Activated naive CD4-positive, alpha-beta T cell treated with Interleukin-2 at 50 U/mL for 16 hours (primary cell): ENCODE measurements at places on chromosomes 2 and 18.

GRCh38 chr18:22238681-22239080 is 69.3 kb downstream of the GATA6 start:
- DNase-seq: no peak

DNA sequence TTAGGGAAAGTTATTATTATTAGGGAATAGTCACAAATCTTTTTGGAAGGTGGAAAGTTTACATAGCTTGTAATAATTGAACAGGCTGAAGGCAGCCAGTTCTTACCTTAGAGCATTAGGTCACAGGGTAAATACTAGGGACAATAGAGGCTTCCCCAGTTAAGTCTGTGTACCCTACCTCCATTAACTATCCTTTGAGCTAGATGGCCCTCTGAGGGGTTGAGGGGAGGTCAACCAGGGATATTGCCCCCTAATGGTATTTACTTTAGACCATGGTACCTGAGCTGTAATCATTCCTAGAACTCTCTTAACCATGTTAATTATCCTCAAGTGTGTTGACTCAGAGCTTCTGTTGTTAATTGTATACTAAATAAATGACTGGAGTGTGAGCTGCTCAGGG is 120.5 kb upstream of the SCN7A start:
- DNase-seq: no peak

GRCh38 chr2:143726151-143726845 is 597.1 kb downstream of the ARHGAP15 start:
- no peak for DNase-seq

GRCh38 chr2:105102963-105103421 is 65.1 kb downstream of the MRPS9 start:
- no peak for DNase-seq

- no peak for DNase-seq
Measured at GRCh38 chr2:238159071-238159539, 335 bp downstream of the ERFE start.

DNA sequence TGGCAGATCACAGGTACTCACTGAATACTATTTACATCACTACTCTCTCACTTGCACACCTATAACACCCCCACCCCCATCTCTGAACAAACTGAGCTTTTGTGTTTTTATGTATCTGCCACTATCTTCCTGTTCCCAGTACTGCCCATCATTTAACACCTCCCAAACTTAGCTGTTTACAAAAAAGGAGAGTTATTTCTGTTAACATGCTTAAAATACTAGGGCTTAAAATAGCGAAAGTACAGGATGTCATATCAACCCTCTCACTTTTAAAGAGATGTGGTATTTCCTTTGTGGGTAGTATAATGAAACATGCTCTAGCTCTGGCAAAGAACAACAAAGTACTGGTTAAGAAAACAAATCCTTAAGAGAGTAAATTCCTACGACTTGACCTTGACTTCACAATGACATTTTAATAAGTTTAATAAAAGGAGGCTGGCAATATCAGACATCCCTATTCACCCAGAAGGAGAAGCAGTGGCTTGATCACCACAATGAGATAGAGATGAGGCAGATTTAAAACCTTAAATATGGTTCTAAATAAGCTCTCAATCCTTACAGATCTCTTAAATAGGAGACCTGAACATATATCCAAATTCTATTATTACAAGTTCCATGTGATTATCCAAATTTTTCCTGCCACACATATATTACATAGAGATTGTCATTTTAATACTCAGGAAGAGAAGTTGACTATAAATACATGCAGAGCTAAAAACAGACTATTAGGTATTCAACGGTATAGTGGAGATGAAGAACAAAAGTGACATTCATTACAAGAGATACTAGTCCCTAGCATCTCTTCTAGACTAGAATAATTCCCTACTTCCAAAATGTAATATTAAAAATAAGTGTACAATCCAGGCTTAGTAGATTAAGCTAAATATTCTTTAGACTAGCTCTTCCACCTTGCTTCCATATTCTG is 36.9 kb downstream of the TRAK2 start:
- no peak for DNase-seq

DNA sequence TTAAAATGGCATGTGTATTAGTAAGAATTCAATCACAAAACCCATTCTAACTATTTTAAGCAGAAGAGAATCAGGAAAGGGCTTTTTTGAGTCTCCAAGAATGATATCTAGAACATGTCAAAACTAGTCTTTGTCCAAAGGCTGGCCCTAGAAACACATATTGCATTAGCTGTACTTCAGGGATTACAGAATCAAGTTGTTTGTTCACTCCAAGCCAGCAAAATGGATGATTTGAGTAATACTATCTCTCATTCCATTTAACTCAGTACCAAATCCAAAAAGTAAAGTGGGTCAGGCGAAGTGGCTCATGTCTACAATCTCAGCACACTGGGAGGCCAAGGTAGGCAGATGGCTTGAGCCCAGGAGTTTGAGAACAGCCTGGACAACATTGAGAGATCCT is 41.3 kb downstream of the ATF2 start:
- DNase-seq: no peak

DNA sequence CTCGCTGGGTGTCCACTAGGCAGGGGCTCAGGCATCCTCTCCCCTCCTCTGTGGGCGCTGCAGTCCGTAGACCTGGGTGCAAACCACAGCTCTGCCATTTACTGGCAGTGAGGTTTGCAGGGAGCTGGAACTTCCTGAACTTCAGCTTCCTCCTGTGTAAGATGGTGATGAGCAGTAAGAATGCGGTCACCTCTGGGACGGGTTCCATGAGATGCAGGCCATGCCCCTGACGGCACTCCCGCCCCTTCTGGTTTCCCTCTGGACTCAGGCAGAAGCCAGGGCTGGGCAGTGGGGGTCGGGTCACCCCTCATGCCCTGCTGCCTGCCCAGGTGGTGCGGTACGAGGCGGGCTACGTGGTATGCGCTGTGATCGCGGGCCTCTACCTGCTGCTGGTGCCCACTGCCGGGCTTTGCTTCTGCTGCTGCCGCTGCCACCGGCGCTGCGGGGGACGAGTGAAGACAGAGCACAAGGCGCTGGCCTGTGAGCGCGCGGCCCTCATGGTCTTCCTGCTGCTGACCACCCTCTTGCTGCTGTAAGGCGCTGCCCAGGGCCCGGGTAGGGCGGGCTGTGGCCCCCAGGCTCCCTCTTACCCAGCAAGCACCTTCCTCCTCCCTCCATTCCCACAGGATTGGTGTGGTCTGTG is 1.5 kb downstream of the PROM2 start:
- DNase-seq: no peak

DNA sequence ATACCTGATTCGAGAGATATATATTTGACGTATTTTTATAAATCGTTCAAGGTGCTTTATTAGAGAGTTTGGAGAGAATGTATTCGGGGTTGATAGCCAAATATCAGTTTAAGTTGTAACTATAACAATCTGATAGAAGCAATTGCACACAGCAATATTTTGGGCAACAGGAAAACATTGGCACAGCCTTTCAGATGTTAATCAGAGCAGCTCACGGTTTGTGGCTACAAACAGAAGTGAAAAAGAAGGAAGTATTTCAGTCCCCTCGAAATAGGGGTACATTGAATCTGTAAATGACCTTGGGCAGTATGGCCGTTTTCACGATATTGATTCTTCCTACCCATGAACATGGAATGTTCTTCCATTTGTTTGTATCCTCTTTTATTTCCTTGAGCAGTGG is 20.6 kb downstream of the SERPINB10 start:
- DNase-seq: no peak

- DNase-seq: no peak
Measured at GRCh38 chr2:134142341-134142738, 111.5 kb upstream of the MGAT5 start.

DNA sequence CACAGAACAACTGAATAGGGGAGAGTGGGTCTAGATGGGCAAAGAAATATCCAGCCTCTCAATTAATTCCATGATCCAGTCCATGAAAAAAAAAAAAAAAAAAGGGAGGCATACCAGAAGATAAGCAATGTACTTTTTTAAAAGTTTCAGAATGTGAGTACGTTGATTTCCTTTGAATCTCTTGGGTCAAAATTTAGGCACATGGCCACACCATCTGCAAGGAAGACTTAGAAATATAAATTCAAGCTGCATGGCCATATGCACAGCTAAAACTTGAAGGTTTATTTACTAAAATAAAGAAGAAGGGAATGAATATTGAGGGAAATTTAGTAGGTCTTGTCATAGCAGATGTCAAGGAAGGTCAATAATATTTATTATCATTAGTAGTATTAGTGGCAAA is 286.5 kb upstream of the CDH7 start:
- no peak for DNase-seq

- no peak for DNase-seq
Measured at GRCh38 chr18:33928231-33928630, 296.5 kb downstream of the NOL4 start.

- no peak for DNase-seq
Measured at GRCh38 chr18:38611036-38611964, 1045.7 kb upstream of the CELF4 start.

DNA sequence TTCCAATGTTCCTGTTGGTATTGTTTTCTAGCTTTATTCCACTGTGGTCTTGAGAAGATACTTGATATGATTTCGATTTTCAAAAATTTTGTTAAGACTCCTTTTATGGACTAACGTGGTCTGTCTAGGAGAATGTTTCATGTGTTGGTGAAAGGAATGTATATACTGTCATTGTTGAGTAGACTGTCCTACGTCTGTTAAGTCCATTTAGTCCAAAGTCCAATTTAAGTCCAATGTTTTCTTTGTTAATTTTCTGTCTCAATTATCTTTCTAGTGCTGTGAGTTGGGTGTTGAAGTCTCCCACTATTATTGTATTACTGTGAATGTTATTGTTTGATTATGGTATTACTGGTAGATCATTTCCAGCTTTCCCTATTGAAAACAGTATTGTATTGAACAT is 55.8 kb upstream of the TTC27 start:
- no peak for DNase-seq

- DNase-seq: no peak
Measured at GRCh38 chr18:378079-378478, 110.2 kb upstream of the THOC1 start.

- no peak for DNase-seq
Measured at GRCh38 chr2:146214394-146214929, 1630.4 kb upstream of the ACVR2A start.

GRCh38 chr2:208541461-208541988 is 134.9 kb downstream of the PTH2R start:
- no peak for DNase-seq

- DNase-seq: peak; percentile 21
Measured at GRCh38 chr2:119827866-119828507, 68.3 kb downstream of the PTPN4 start.

GRCh38 chr2:106127282-106127771 is 66.8 kb downstream of the UXS1 start:
- DNase-seq: no peak

GRCh38 chr18:72999971-73000607 is 132.3 kb upstream of the NETO1 start:
- DNase-seq: no peak

- no peak for DNase-seq
Measured at GRCh38 chr18:28039691-28040090, 137.2 kb downstream of the CDH2 start.

DNA sequence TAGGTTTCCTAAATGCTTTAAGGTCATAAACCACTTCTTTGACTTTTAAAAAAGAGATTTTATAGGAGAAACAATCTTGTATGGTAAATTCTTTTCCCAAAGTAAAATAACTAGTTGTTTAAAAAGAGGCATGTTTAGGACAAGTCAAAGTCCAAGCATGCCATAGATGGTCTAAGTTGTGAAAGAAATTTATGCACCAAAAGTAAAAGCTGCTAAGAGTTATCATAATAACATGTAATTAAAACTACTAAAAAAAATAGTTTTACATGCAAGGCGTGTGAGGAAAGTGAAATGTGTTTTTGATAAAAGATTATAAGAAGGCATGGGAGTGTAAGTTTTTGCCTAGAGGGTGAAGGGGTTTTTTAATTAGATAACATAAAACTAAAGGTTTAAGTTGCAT is 22.5 kb downstream of the FAM210A start:
- DNase-seq: no peak

DNA sequence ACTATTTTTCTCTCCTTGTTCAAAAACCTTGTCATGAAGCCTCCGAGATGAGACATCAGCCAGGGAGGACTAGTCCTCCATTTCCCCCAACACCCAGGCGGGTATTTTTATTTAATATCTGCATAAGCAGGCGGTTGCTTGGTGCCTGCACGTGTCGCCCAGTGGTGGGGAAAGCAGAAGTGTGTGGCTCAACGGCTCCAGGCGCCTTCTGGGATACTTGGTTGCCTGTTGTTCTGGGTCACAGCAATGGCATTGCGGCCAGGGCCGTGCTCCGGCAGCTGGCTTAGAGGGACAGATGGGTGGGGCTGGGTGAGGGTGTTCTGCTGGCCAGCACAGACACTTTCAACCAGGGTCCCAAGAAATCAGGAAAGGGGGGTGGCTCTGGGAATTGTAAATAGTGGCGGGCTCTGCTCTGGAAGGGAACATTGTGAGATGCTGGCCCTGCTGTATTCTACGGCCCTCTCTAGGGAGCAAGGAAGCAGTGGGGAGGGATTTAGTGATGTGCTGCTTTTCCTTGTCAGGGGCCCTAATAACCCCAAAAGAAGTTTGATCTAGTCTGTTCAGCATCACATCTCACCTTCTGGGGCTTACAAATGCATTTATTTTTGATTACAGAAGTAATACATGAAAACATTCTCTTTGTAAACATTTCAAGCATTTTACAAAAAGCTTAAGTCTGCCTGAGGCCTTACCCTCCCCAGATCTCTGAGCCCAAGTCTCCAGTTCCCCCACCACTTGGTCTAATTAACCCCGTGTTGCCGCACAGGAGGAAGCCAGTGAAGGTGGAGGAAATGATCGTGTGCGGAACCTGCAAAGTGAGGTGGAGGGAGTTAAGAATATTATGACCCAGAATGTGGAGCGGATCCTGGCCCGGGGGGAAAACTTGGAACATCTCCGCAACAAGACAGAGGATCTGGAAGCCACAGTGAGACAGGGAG is 1.1 kb downstream of the VAMP8 start:
- DNase-seq: peak; percentile 20

GRCh38 chr2:236870370-236870769 is 215.3 kb upstream of the COPS8 start:
- no peak for DNase-seq

DNA sequence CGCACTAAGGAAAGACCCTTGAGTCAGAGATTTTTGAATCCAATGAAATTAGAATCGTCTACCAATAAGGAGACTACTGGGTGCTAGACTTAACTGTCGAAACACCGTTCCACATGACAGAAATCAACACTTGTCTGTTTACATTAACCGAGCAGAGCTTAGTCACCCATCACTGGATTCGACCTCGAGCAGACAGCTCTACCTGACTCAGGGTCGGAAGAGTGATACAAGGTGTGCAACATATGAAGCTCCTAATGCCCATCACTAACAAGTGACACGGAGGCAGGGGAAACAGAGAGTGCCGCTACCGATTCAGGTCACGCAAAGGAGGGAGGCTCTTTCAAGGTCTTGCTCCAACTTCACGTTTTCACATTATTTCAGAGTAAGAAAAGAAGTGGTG is 54.2 kb upstream of the FZD5 start:
- DNase-seq: no peak

GRCh38 chr2:26355038-26355995 is 8.7 kb upstream of the ADGRF3 start:
- no peak for DNase-seq
